ENCODE measurements at places on chromosomes 6 and 20. TPM values are rescaled to one million over a fixed set of nuclear protein-coding genes. Genes with fewer than 3 reads are reported as not detected.
A peak's percentile ranks its signal among the peaks of the same experiment; 100 is the strongest.

- ATAC-seq: peak; percentile 18
Measured at GRCh38 chr6:8434727-8435092, 635 bp downstream of the SLC35B3 start.

DNA sequence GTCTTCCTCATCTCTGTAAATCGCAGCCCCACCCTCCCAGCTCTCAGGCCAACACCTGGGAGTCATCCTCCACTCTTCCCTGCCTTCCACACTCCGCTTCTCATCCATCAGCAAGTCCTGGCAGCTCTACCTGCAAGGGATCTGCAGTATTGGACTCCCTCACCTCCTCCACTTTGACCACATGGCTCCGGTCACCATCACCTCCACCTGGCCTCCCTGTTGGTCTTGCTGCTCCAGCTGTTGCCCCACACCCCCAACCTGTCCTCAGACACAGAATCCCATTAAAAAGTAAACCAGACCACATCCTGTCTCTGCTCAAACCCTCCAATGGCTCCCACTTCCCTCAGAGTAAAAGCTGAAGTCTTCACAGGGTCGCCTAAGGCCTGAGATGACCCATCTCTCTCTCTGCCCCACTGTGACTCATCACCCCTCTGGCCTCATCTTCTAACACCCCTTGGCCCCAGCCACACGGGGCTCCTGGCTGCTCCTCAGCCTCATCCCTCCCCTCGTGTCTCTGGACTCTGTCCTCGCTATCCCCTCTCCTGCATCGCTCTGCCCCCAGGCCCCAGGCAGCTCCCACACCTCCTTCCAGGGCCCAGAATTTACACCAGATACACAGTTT is 185.1 kb upstream of the SULF2 start:
- no peak for ATAC-seq

IRAK1BP1 gene
- total RNA-seq: 2.7 TPM

- no peak for ATAC-seq
Measured at GRCh38 chr6:142408409-142408808, 106.6 kb downstream of the ADGRG6 start.

- no peak for ATAC-seq
Measured at GRCh38 chr6:170008294-170008785, 256.9 kb downstream of the ERMARD start.

DNA sequence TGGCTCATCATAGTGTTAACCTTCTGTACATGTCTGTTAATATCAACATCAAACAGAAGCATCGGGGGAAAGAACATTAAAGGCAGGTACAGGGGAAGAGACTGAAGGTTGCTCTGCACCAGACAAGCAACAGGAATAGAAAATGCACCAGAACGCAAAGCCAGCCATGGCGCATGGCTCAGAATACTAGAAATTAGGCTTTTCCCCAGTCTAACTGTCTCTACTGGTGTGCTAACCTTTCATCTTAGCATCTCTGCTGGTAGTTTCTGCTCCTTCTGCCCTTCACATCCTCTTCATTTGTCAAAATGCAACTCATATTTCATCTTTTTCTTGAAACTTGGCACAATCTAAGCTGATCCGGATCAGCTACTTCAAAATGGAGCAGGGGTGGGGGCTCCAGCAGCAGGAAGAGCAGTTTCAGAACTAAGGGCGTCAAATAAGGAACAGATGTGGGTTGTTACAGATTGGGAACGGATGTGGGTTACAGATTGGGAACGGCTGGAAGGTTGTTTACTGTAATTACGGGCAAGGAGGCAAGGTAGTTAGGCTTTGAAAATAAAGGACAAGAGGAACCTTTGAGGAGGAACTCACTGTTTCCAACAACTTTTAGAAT is 13.1 kb upstream of the RNASET2 start:
- ATAC-seq: no peak

GRCh38 chr6:85066266-85066665 is 301.9 kb upstream of the TBX18 start:
- ATAC-seq: no peak

- no peak for ATAC-seq
Measured at GRCh38 chr6:63426844-63427243, 107.1 kb upstream of the LGSN start.

DNA sequence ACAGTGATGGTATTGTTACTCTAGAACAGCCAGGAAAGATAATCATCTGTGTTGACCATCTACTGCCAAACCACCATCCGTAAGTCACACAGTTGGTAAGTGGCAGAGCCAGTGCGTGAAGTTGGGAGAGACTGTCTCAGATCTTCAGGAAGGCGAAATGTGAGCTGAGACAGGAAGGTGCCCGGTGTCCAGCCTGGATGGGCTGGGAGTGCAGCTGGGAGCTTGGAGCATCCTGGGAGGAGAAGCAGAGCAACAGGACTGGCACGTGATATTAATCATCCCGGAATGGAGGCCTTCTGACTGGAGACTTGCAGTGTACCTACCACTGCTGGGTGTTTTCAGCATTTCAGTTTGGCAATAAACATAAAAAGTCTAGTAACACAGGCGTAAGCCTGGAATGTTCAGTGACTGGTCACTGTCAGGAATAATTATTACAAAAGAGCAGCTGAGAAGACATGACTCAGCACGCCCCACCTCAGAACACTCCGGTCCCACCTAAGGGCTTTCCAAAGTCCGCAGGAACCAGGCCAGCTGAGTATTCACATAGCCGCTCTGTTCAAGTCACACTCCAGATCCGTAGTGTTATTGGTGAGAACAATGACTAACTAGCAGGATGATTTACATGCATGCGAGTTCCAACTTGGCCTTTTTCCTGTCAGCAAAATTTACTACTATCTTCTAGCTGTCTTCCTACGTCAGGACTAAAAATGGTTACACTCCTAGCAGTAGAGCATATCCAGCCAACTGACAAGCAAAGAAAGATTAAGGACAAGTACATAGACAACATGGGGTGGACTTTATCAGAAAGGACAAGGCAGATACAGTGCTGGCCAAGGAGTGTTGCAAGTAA is 45.1 kb upstream of the PNRC1 start:
- ATAC-seq: peak; percentile 95

NXT1 gene
- 21.4 TPM for total RNA-seq

GRCh38 chr6:11784341-11784740 is 5.7 kb upstream of the ADTRP start:
- no peak for ATAC-seq

DNA sequence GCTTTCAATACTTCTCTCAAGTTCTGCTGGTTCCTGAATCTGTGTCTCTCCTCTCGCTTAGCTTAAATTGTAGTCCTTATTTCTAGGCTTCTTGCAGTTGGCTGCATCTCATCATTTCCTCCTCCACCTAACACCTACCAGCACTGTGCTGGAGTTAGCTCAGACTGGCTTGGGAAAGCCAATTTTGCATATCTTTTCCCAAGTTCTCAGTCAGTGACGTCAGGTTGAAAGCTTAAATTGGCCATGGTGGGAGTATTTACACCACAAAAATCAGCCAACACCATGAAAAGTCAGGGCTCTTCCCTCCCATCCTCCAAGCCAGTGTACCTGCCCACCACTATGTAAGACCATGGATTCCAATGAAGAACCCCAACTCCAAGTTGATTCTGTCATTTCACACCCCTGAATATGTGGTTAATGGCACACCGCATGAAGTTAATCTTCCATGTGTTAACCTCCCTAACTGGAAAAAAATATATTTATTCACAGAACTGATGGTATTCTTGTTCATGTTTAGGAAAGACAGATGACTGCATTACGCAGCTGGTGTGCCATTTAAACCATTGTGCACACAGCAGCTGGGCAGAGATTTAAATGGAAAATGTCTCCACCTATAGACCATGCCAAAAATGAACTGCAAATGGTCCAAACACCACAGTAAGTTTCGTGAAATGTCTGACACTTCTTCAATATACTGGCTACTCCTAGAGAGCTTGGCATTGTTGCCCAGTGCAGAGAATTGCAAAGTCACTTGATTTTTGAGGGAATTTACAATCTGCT is 274.1 kb upstream of the MAP3K7 start:
- ATAC-seq: no peak

DNA sequence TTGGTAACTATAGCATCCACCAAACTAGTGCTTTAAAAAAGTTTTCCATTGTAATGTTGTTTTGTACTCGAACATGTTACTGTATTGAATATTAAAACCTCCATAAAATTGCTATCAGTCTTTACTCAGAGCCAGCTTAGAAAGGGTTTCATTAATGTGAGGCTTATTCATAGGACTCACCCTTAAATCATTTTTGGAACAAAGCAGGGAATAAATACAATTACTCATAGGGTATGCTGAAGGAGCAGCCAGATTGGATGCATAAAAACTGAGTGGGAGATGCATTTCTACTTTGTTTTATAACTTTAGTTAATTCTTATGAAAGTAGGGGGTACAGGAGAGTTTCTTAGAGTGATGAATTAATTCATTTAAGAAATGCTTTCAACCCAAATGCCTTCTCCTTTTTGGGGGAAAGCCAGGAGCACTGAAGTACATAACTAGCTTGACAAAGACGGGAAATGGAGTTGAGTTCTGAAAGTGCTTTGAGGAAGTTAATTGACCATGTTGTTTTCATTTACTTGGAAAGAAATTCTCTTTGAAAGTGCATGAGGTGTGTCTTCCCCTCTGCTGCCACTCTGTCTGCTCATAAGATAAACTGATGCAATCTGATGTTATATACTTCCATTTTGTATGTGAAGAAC is 90.3 kb downstream of the RNF144B start:
- peak; percentile 38 for ATAC-seq

- no peak for ATAC-seq
Measured at GRCh38 chr6:117483645-117484016, 1.2 kb downstream of the DCBLD1 start.

MYCT1 gene
- 1.6 TPM for total RNA-seq

PRR18 gene
- 0.04 TPM for total RNA-seq

- no peak for ATAC-seq
Measured at GRCh38 chr6:136737374-136737844, 54.9 kb downstream of the MAP3K5 start.

- no peak for ATAC-seq
Measured at GRCh38 chr20:21033817-21034216, 72.3 kb downstream of the LINC00237 start.

DNA sequence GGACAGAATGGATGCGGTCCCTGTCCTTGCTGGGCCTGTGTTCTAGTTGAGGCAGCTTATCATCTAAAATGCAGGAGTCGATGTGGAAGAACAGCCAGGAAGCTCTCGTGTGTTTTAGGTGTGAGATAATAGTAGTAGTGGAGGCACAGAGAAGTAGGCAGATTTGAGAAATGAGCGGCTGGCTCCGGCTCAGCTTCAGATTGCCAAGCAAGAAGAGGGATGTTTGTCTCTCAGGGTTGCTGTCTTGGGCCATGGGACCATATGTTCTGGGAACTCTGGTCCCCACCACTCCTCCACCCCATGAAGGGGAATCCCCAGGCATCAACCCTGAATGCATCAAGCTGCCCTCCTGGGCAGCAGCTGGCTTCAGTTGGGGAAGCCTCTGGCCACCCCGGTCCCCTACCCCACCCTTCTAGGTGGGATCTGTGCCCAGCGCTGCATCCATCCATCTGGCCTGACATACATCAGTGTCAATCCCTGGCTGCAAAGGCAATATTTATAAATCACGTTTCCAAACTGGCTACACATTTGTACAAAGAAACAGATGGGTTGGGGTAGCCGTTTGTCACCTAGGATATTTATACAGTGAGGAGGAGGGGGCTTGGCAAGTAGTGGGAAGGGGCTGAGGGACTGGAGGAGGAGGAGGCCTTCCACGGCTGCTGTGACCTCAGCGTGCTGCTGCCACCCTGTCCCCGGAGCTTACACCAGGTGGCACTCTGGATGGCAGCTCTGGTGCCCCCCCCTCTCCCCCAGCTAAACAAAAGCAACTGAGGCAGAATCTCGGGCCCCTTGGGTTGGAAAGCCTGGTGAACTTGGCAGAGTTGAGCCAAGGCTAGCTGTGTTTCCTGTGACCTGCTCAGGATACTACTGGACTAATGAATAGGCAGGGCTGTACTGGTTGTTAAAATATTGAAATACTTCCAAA is 64.4 kb downstream of the CD40 start:
- ATAC-seq: no peak

CST1 gene
- total RNA-seq: not detected

DNA sequence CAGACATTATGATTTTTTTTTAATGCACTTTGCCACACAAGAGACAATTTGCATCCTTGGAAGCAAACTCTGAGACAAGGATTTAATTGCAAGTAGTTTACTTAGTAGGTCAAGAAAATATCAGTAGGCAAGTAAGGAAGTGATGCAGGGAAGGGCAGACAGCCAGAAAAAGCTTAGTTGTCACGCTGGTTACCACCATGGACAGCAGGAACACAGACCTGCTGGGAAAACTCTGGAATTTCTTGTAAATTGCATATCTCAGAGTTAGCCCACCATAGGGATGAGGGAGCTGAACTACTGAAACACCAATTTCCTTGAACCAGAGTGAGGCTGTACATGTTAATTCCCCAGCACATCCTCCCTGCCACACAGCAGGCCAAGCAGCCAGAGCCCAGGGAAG is 92.7 kb downstream of the L3MBTL3 start:
- no peak for ATAC-seq
